ENCODE measurements at places on chromosomes 6 and 20.

- no peak for DNase-seq
Observed at GRCh38 chr6:12941422-12941821, 224.9 kb downstream of the PHACTR1 start.

- no peak for DNase-seq
Observed at GRCh38 chr6:117072134-117072533, 193.2 kb upstream of the VGLL2 start.

GRCh38 chr6:31701666-31702404, 1.3 kb downstream of the ABHD16A start:
- no peak for DNase-seq

DNA sequence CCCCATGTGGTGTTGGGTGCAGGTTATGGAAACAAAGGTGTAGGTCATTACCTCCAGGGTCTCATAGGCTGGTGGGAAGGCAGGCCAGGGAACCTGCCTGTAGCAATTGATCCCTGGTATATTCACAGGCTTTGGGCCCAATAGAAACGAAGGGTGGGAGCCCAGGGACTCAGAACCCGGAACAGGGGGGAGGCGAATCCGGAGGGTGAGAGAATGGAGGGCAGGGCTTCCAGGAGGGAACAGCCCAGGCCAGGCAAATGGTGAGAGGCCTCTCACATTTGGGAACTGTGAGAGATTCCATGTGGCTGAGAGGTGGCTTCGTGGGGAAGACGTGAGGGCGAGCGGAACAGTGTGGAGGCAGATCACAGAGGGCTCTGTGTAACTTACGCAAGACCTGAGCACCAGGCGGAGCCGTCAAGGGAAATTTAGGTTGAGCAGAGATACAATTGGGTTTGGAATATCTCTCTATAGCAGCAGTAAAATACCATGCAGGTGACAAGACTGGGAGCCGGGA, 267.1 kb downstream of the ERMARD start:
- DNase-seq: no peak

- no peak for DNase-seq
Observed at GRCh38 chr6:30044630-30045029, 16.4 kb upstream of the POLR1H start.
